Fibroblast of lung (primary cell): ENCODE measurements at places on chromosomes 2 and 18. TPM values are rescaled to one million over a fixed set of nuclear protein-coding genes. Genes with fewer than 3 reads are reported as not detected.

DNA sequence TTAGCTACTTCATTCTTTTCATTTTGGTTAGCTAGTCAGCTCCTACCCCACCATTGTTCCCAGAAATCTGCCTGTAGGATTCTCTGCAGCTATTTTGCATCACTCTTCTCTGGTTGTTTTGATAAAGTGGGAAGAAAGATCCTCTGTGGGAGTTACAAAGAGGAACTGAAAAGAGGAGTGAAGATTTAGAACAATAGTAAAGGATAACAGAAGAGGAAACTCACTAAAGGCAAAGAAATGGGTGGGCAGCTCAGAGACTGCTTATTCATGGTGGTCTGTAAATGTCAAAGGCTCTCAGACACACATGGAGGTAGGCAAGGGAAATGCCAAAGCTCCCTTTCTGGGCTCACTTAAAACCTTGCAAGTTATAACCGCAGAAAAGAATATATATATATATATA, 17.2 kb upstream of the CD207 start:
- no peak overlapping the region for H3K27ac ChIP-seq
- H3K4me1 ChIP-seq = no peaks in the 10 kb centered on the region
- no peaks in the 10 kb centered on the region for H3K36me3 ChIP-seq
- H3K27me3 ChIP-seq = no peaks in the 10 kb centered on the region

DNA sequence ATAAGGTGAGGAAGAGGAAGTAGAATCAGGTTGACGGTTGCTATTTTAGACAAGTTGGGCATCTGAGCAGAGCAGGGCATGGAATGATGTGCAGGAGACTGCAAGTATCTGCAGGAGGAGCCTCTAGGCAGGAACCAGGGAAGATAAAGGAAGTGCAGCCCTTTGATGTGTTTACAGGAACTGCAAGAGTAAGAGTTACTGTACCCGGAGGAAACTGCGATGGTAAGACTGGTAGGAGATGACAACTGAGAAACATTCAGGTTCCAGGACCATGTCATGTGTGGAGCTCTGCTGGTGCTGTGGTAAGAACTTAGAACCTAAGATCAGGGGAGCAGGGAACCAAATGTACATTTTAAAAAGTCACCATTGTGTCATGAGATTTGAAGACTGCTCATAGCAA, 134.3 kb upstream of the STON1 start:
- no peaks in the 10 kb centered on the region for H3K4me1 ChIP-seq
- DNase-seq = no peak
- no peak overlapping the region for H3K27ac ChIP-seq
- H3K27me3 ChIP-seq = no peaks in the 10 kb centered on the region
- no peak overlapping the region for H3K4me3 ChIP-seq

- H3K36me3 ChIP-seq = no peaks in the 10 kb centered on the region
- no peak overlapping the region for H3K4me3 ChIP-seq
- DNase-seq = no peak
- no peak overlapping the region for H3K27ac ChIP-seq
- H3K4me1 ChIP-seq = no peaks in the 10 kb centered on the region
- H3K27me3 ChIP-seq = no peaks in the 10 kb centered on the region
Observed at GRCh38 chr2:181264001-181264400, 193.2 kb upstream of the ITGA4 start.

DNA sequence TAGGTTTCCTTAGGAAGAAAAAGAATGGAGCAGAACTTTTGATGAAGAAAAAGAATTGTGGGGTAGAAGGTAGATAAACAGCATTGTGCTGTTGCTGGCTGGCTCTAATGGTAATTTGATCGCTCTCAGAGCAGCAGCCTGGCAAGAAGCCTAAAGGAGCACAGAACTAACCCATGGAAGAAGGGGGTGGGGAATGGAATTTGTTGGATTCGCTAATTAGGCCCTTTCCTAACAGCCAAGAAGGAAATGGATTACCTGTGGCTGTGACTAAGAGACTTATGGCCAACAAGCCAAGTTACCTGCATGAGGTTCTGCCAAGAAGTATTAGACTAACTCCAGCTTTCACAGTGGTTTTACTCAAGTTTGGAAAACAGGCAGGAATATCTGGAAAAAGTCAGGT, 210.6 kb downstream of the IKZF2 start:
- no peaks in the 10 kb centered on the region for H3K27me3 ChIP-seq
- H3K4me3 ChIP-seq = no peak overlapping the region
- no peak overlapping the region for H3K27ac ChIP-seq
- peak; percentile 60 for DNase-seq

GRCh38 chr2:61463769-61464475, 7.0 kb downstream of the USP34 start:
- no peaks in the 10 kb centered on the region for H3K27me3 ChIP-seq
- H3K36me3 ChIP-seq = no peaks in the 10 kb centered on the region
- H3K4me3 ChIP-seq = no peak overlapping the region
- H3K4me1 ChIP-seq = no peaks in the 10 kb centered on the region
- no peak overlapping the region for H3K27ac ChIP-seq
- no peak for DNase-seq

- H3K27me3 ChIP-seq = no peaks in the 10 kb centered on the region
- H3K36me3 ChIP-seq = peaks cover 25% of the 10 kb centered on the region
- no peak for DNase-seq
- H3K27ac ChIP-seq = no peak overlapping the region
Observed at GRCh38 chr2:237319887-237320286, 94.1 kb downstream of the COL6A3 start.

DNA sequence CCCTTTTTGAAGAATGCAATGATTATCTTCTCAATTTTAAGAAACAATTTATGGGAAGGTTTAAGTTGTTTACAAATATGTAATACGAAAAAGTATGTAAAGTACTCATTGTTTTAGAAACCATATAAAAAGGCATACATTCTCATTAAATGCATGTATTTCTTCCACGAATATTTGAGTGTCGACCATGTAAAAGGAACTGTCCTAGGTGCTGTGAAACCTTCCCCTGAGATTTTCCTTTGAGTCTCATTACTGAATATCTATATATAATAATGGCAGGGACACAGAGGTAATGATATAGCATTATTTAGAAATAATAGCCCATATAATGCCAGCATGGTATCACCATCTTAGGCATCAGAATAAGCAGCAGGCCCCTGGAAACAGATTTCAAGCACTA, 239.3 kb downstream of the ERBB4 start:
- no peak overlapping the region for H3K27ac ChIP-seq
- DNase-seq = no peak
- H3K27me3 ChIP-seq = no peaks in the 10 kb centered on the region
- H3K36me3 ChIP-seq = no peaks in the 10 kb centered on the region
- H3K4me3 ChIP-seq = no peak overlapping the region
- H3K4me1 ChIP-seq = no peaks in the 10 kb centered on the region

DNA sequence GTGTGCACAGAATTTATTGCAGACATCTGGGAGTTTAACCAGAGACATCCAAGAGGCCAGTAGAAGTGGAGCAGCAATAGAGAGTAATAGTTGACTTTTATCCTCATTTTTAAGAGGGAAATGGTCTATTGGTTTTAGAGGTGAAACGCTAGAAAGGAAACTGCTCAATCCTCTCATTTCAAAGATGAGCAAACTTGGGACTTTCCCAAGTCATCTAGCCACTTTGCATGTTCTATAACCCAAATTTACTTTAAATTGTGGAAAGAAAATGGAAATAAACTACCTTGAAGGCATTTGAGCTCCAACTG, 601.7 kb downstream of the ARHGAP15 start:
- DNase-seq = no peak
- H3K36me3 ChIP-seq = no peaks in the 10 kb centered on the region
- H3K4me1 ChIP-seq = peaks cover 2% of the 10 kb centered on the region
- H3K27ac ChIP-seq = no peak overlapping the region
- H3K27me3 ChIP-seq = no peaks in the 10 kb centered on the region

GRCh38 chr18:59114160-59114559, 25.5 kb upstream of the SEC11C start:
- H3K27me3 ChIP-seq = peaks cover 15% of the 10 kb centered on the region
- no peak overlapping the region for H3K4me3 ChIP-seq
- no peaks in the 10 kb centered on the region for H3K4me1 ChIP-seq
- H3K36me3 ChIP-seq = no peaks in the 10 kb centered on the region
- DNase-seq = no peak

Gene DUSP2
- 0.33 and 1.0 TPM in 2 replicates for total RNA-seq

Gene MROH2A
- not detected in 2 replicates for total RNA-seq

Gene TUBA4B
- not detected in 2 replicates for total RNA-seq

Gene SIX3
- not detected in 2 replicates for total RNA-seq

Gene SLC9A4
- total RNA-seq = not detected in 2 replicates

Gene SP5
- total RNA-seq = under 0.01 TPM in 1 of 2 replicates, not detected in the other

Gene PSMA8
- total RNA-seq = not detected in 2 replicates

Gene ANO7
- 0.26 and 0.50 TPM in 2 replicates for total RNA-seq

Gene CASP8
- total RNA-seq = 31.5 and 38.3 TPM in 2 replicates
